Esophagus squamous epithelium (tissue), 5 donors: ENCODE measurements at places on chromosomes 11 and 22.

- DNase-seq: no peak
Observed at GRCh38 chr11:117795638-117796455, 1.2 kb downstream of the DSCAML1 start.

DNA sequence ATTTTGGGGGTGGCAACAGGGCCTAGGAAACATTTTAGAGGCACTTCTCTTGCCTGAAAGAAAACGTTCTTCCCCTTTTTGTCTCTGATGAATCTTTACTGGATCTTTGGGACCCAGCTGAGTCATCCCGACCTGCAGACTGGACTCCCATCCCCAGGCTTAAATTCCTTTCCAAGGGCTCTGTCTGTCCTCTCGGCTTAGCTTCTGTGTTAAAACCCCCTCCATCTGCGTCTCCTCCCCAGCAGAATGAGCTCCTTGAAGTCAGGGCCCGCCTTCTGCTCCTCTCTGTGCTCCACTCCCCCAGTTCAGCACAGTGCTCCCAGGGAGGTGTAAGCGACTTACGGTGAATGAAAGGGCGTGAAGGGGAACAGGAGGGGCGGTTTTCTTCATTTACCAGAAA lies 895 bp upstream of the DAGLA start:
- no peak for DNase-seq

DNA sequence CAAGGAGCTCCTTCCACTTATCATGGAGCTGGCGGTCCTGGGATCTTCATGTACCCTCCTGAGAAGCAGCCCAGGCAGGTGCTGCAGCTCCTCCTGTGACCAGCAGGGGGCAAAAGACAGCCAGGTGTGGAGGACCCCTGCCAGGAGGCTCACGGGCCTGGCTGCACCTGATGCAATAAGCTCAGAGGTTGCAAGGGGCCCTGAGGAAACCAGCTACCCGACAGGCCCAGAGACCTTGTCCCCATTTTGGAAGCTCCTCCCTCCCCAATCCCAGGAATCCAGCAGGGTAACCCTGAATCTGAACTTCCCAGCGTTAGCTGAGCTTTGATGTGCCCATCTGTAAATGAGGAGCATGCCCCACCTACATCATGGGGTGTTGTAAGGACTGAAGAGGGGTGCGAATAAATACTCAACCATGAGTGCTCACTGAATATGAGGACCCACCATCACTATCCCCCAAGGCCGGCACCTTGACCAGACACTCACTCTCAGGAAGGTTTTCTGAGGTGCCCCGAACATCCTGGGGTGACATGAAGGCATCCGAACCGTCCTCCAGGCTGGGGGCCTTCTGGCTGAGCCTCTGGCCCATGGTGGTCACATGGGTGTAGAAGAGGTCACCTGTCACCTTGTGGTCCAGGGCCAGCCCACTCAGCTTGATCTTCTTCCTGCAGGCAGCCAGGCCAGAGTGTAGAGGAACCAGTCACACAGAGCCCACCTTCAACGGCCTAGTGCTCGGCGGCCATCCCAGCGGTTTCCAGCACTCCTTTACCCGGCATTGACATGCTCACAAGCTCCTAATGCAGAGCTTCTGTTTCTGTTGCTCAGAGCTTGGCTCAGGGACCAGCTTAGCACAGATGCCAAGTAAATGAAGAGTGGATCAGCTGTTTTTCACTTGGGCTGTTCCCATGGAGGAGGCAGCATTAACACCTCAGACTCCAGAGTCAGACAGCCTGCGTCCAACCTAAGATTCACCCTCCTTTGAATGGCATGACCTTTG lies 21.7 kb downstream of the SLC43A1 start:
- no peak for DNase-seq

DNA sequence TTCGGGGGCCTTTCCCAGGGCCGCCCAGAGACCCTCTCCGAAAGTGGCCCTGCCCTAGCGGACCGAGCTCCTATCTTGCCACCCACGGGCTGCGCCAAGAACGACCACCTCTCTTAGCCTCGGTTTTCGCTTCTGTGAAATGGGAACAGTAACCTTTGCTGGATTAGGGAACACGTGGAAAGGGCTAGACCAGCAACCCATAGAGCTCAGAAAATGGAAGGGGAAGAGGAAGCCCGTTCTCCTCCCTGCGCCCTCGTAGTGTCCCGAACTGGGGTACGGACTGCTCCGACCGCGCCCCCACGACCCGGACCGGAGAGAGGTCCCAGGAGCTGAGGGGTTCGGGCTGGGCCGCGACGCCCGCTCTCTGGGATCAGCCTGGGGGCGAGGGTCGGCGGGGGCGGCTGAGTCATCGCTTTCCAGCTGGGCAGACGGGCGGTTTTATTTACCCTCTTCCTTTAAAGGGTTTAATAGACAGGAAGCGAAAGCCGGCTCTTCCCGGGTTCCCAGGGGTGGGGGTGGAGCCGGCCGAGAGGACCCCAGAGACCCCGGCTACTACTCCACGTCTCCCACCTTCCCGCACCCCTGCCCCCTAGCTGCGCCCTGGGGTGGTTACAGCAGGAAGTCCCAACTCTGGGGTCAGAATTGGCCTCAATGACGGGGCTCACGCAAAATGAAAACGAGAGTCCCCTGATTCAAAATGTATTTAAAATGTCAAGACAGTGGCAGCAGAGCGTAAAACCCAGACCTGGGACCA lies 907 bp upstream of the PHLDA2 start:
- no peak for DNase-seq

DNA sequence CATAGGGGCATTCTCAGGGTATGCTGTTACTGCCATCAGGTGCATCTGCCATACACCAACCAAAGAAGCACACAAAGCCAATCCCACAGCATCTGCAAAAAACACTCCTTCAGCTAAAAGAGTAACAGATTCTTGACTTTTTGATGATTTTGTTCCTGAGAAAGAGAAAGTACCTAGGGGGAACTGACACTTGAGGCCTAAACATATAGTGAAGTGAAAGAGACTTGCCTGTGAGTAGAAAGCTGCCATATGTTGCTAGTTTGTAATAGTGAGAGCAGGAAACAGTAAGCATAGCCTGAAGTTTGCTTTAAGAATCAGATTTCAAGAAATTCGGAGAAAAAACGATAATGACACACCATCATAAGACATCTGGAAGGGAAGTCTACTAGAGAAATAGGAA lies 97.9 kb upstream of the CTSC start:
- no peak for DNase-seq

- no peak for DNase-seq
Observed at GRCh38 chr11:30333405-30333804, 10.5 kb downstream of the ARL14EP start.

DNA sequence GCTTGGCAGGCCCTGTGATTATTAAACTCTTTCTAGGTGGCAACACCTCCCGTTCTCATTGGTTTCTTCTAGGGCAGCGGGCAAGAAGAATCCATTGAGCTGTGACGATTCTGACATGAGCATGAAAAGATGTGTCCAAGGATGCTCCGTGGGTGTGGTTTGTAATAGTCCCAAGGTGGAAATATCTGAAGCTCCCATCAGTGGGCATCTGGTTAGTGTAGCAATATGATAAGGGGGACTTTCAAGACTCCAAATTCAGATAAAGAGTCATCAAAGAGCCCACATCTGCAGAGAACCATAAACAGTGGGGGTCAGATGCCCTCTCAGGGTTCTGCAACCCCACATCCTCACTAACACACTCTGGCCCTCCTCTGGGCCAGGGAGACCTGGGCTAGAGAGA lies 42.6 kb downstream of the TST start:
- no peak for DNase-seq

GRCh38 chr11:75840522-75840921 lies 25.5 kb downstream of the UVRAG start:
- no peak for DNase-seq

DNA sequence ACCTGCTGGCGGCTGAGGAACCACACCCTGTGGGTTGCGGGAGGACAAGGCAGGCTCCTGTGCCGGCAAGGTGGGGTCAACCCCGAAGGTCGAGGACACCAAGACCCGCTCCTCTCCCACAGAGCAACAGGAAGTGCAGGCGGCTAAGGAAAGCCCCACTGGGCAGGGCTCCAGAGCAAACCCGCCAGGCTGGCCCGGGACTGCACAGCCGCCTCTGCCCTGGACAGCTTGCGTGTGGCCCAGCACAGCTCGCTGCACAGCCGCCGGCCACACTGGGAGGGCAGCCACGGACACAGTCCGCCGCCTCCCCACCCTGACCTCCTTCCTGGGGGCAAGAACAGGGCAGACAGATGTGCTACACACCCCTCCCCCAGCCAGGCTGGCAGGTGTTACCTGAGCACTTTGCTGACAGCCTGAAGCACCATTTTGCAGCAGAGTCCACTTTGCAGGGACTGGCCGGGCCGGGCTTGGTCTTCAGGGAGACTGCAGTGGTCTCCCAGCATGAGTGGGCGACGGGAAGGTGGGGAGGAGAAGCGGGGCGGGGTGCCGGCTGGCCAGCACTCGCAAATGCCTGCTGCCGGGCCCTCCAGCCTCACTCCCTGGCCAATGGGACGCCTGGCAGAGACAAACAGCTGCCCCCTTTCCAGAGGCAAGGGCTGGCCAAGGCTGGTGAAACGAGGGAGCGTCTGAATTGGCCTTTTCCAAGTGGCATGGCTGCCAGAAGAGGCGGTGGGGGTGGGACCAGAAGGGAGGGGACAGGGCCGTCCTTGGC lies at the start of gene MOB2:
TSS of gene MOB2 (minus strand) at position 726 of the 772 bp plus-strand sequence. CDS start at position 503, 223 bp downstream.
- no peak for DNase-seq

- no peak for DNase-seq
Observed at GRCh38 chr11:27401833-27402316, 38.9 kb upstream of the CCDC34 start.

GRCh38 chr11:118289401-118289800 lies 15.1 kb upstream of the CD3E start:
- no peak for DNase-seq

- DNase-seq: no peak
Observed at GRCh38 chr11:109000531-109000930, 335.7 kb downstream of the DDX10 start.

DNA sequence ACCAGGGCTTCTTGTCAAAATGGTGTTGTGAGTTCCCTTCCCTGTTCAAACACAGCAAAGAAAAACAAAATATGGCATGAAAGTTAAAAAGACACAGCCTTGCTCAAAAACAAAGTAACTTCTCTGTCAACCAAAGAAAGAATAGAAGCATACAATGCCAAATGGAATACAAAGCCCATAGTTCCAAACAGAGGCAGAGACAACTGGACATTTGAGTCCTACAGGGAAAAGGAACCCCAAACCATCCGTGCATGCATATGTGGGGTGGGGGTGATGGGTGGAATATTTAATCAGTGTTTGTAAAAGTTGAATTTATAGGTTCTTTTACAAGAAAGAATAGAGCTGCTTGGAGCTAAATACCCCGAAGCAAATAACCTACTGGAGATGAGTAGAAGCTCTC lies 218.7 kb downstream of the FAM76B start:
- DNase-seq: no peak

DNA sequence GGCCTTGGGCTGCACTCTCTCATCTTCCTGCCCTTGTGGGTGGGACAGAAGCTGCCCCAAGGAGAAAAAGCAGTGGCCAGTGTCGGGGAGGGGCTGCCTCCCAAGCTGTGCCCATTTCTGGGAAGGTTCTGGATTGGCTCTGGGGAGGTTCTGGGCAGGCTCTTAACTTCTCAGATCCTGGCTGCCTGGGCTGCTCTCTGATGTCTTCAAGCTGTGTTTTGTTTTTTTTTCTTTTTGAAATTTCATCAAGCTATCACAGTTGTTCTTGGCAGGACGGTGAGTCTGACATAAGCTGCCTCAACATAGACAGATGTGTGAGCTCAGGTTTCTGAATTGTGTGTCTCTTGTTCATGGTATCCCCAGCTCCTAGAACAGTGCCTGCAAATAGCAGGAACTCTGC lies 1032.0 kb downstream of the BRD1 start:
- no peak for DNase-seq

GRCh38 chr11:111700162-111700561 lies 66.0 kb downstream of the PPP2R1B start:
- no peak for DNase-seq

DNA sequence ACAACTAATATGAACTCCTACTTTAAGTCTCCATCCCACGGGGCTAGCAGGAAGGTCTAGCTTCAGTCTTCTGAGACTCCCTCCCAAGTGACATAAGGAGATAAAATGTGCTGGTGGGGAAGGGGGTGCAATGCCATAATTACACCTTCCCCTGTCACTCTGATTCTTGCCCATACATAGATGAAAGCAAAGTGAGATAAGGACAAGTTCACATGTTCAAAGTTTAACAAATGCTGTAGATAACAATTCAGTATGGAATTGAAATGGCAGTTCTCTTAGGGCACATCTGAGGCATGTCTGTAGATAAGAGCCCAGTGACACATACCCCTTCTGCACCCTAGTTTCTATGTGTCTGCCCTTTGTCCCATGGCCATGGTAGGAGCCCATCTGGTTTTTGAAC lies 38.2 kb upstream of the PANX1 start:
- no peak for DNase-seq

DNA sequence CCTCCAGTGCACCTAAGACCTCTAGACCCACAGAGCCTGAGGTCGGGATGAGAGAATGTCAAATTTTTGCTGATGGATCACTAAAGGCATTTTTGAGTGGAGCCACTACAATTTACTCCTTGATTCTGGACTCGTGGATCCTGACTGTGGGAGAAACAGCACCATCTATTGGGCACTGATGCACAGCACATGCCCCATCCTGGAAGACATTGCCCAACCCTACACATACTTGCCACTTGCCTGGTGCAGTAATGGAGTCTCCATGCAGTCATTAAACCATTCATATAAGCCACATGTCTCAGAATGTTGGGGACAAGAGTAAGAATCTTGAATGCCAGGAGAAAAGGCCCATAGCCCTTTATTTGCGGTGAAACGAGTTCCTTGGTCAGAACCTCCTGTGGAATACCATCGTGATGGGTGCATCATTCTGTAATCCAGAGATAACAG lies 103.9 kb downstream of the GGTLC2 start:
- no peak for DNase-seq

DNA sequence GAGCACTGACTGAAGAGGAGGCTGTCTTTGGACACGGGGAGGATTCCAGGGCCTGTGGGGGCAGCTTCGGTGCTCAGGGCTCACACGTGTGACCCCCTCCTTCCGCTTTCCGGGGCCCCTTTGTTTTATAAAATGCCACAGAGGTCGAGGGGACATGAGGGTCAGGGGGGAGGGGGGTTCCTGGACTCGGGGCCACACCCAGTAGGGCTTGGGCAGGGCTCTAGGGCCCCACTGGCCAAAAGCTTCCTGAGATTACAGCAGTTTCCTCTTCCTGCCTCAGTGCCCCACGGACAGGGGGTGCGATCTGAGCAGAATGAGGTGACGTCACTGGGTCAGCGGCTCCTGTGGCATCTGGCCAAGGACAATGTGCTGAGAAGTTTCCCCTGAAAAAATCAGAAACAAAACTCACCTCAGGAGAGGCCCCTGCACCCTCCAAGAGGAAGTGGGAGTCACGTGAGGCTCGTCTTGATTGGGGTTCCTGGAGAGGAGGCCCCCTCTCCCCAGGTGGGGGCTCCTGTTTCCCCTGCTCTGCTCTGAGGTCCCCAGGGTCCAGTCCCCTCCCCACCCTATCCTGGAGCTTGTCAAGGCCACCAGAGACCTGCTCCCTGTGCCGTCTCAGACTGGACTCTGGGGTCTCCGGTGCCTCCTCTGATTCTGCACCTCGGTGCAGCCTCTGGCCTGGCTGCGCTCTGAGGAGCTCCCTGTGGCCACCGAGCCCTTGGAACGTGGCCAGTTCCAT lies 6.4 kb upstream of the IFITM3 start:
- no peak for DNase-seq
